ENCODE measurements at places on chromosomes 16 and 17.
A peak's percentile ranks its signal among the peaks of the same experiment; 100 is the strongest.

GRCh38 chr17:37737971-37738370 is 6.9 kb downstream of the HNF1B start:
- no peak for DNase-seq

DNA sequence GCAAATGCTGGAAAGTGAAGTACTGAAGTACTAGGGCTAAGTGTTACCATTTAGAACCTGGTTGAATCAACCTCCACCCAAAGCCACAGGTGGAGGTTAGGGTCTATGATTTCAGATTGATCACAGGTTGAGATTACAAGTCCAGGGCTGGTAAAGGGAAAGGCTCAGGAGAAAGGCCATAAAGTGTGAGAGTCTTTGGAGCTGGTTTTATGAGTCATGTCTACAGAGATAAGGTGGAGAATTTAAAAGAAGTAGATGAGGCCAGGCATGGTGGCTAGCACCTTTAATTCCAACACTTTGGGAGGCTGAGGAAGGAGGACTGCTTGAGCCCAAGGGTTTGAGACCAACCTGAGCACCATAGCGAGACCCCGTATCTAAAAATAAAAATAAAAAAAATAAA is 221.7 kb upstream of the CDH11 start:
- DNase-seq, result no peak

DNA sequence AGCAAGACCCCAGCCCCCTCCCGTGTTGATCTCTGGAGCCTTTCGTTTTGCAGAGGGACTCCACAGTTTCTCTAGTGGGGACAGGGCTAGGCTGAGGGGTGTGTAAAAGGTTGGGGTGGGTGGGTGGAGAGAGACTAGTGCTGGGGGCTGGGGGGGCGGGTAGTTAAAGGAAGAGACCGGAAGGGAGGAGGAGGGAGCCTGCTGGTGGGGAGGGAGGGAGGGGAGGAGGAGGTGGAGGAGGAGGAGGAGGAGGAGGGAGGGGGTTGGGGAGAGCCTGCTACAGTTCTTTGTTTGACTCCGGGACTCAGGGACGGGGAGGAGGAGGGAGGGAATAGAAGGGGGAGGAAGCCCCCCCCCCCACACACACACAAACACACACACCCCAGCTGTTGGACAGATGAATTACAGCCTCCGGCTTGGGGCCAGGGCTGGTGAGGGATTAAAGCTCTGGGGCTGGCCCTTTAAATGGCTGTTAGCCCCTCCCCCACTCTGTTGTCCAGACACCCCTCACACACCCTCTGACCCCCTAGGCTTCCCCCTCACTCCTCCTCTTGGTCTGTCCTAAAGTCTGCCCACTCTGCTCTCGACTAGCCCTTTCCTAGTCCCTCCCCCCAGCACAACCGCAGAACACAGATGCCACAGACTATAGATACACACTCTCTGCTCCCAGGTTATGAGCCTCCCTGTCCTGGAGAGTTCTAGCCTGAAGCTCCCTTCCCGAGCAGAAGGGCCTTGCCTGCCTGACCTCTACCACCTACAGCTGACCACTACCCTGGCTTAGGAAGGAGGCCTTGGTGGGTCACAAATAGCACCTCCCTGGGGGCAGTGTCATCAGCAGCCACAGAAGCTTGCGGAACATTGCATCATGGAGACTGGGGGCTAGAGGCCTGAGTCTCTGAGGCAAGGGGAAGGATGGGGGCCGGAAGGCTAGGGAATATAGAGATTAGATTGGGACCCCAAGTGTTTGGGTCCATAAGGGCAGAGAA is 4.4 kb downstream of the KDM6B start:
- DNase-seq, result peak; percentile 52

GRCh38 chr16:66824006-66824405 is 6.8 kb downstream of the NAE1 start:
- no peak for DNase-seq

GRCh38 chr17:32288615-32289014 is 23.0 kb downstream of the RHBDL3 start:
- no peak for DNase-seq

GRCh38 chr16:64092271-64092670 is 1029.6 kb downstream of the CDH11 start:
- no peak for DNase-seq

- peak; percentile 80 for DNase-seq
Measured at GRCh38 chr17:67293251-67294203, 48.5 kb upstream of the HELZ start.

- DNase-seq, result no peak
Measured at GRCh38 chr16:54953461-54953860, 22.8 kb downstream of the IRX5 start.

- DNase-seq, result no peak
Measured at GRCh38 chr17:80565343-80566053, 20.9 kb downstream of the RPTOR start.

GRCh38 chr16:2337431-2338296 is 2.9 kb downstream of the ABCA3 start:
- DNase-seq, result no peak

DNA sequence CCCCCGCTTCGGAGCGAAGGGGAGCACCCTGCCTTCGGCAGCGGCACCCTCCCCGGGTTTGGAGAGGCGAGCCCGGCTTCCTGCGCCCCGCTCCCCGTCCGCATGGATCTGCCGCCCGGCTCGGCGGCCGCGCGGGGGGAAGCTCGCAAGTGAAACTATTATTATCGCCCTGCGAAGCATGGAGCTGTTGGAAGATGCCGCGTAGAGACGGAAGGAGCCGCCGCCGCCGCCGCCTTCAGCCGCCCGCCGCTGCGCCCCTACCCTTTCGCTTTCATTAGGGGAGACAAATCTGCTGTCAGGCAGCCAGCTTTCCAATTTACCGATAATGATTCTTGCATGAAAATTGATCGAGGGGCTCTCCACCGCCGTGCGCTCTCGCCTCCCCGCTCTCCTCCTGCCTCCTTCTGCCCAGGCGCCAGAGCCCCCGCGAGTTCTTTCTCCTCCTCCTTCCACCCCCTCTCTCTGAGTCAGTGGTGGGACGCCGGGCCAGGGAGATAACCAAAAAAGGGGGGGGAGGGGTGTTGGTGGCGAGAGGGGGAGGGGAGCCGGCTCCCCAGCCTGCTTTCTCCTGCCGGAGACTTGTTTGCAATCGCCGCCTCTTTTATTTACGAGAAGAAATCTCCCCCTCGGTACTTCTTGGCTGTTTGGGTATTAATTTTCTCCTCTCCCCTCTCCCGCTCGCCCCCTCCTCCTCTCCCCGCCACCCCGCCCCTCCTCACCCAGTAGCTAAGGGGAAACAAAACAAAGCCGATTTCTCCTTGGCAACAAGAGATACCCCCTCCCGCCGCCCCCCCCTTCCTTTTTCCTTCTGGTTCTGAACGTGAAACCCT is 58.0 kb upstream of the GSE1 start:
- DNase-seq, result peak; percentile 79

DNA sequence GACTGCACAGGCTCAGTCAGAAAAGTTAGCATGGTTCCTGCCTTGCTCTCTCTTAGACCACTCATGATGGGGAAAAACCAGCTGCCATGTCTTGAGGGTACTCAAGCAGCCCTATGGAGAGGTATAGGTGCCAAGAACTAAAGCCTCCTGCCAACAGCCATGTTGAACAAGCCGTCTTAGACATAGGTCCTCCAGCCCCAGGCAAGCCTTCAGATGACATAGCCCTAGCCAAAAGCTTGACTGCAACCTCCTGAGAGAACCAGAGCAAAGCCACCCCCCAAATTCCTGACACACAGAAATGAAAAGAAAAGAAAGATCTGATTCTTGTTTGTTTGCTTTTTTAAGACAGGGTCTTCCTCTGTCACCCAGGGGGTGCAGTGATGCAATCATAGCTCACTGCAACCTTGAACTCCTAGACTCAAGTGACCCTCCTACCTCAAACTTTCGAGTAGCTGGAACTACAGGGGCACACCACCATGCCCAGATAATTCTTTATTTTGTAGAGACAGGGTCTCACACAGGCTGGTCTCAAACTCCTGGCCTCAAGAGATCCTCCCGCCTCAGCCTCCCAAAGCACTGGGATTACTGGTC is 36.3 kb downstream of the CMTM3 start:
- no peak for DNase-seq

- no peak for DNase-seq
Measured at GRCh38 chr17:9729735-9730420, 61.5 kb downstream of the DHRS7C start.

DNA sequence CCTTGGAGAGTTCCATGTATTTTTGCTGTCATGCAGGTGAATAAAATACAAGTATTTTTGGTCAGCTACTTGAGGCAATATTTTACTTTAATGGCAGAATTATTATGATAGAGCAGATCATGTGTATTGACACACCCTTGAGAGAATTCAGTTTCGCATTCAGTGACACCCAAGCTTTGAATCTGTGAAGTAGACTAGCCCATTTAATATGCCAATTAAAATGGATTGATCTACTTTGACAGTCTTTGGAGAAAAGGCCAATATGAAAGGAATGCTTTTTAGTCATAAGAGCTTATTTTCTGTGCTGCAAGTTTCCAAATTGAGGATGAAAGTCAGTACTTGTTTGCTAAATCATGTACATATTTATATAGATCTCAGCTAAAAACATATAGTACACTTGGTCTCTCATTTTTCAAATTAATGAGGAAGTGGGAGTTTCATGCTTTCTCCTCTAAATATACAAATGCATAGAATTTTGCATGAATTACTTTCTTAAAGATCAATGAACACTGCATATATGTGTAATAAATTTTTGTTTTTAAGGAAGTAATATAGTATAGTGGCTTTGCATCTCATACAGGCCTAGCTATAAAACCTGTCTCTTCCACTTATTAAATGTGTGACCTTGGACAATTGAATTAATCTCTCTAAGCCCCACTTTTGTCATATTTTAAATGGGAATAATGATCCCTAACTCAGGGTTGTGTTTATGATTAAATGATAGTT is 161.5 kb downstream of the PHKB start:
- no peak for DNase-seq

DNA sequence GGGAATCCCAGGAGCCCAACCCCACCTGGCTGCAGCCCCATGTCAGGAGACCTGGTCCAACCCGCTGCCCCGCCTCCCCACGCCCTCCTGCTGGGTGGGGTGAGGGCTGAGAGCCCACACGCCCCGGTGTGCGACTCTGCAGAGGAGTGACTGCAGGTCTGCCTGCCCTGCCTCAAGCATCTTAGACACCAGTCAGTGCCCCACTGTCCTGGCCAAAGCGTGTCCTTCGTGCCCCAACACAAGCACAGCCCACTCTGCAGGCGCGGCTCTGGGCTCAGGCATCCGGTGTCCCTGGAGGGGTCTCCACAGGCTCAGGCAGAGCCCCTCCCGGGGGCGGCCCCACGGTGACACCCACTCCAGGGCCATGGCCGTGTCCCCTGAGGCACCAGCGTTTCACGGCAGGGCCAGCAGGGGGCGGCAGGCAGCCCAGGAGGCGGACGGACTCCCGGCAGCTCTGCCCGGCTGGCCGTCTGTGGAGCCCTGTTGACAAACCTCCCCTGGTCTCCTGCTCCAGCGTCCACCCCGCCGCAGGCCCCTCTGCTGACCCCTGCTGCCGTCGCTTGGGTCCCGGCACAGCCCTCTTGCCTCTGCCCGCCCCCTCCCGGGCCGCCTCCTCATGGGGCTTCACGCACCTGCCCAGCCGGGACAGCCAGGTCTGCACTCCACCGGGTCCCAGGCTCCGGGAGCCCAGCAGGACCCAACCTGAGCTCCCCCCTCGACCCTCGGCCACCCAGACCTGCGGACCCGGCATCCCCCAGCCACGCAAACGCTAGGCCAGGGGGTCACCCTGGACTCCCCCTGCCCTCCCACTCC is 8.6 kb upstream of the UBE2I start:
- DNase-seq, result peak; percentile 84

- no peak for DNase-seq
Measured at GRCh38 chr16:73064212-73064993, 16.5 kb upstream of the ZFHX3 start.

DNA sequence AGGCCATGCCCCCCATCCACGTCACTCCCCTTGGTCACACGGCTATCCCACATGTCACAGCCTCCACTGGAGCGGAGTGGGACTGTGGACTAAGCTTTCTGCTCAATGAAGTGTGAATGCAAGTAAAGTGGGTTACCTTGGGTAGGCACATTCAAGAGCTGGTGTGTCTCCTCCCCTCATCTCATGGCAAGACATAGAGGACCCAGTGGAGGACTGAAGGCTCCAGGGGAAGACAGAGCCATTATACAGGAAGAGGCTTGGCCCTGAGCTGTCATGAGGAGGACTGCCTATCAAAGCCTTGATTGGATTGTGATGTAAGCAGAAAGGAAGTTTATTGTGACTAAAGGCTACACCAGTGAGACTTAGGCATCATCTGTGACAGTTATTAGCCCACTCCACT is 129.2 kb upstream of the CCL2 start:
- DNase-seq, result no peak

DNA sequence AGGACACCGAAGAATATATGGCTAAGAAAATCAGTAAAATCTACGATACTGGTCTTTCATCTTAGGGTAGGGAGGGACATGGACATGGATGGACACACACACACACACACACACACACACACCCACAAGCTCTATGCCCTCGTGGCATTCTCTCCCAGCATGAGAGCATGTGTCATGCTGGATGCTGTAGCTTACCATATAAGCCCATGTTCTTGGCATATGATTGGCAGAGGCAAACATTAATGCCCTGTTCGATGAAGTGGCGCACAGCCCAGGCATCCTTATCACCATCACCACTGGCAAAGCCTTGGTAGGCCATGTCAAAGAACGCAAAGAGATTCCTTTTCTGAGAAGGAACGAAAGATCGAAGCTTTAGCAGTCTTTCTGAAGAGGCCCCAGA is 17.6 kb downstream of the GOT2 start:
- DNase-seq, result no peak

Data from activated naive CD4-positive, alpha-beta T cell treated with anti-CD3 and anti-CD28 coated beads, Interleukin-2, amount 10 ng/mL, durations not matched to agents 7 days and 5 days (primary cell).